ENCODE measurements at places on chromosomes 11 and 22.

DNA sequence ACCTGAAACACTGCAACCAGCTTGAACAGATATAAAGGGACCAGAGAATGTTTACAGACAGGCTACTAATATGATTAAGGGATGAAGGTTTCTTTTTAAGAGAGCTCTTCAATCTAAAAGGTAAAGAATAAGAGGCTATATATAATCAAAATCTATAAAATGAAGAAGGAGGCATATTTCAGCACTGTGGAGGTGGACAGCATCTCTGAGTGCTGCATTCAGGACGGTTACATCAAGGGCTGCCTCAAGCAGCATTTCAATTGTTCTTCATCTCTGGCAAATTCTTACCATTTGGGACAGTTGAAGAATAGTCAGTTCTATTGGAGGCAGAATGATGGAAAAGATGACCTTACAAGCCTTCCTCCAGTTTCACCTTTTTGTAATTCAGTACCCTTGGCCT, 139.6 kb upstream of the LMO1 start:
- DNase-seq = no peak

- DNase-seq = no peak
These were observed 77.9 kb downstream of the XRRA1 start for GRCh38 chr11:74871037-74871436.

- DNase-seq = no peak
These were observed 7.7 kb downstream of the CARD10 start for GRCh38 chr22:37511395-37512104.

GRCh38 chr11:28770806-28771205, 662.6 kb downstream of the METTL15 start:
- DNase-seq = no peak

GRCh38 chr22:50502096-50502495, 5.4 kb downstream of the LMF2 start:
- no peak for DNase-seq

GRCh38 chr11:23471878-23472277, 611.6 kb upstream of the CCDC179 start:
- DNase-seq = no peak

DNA sequence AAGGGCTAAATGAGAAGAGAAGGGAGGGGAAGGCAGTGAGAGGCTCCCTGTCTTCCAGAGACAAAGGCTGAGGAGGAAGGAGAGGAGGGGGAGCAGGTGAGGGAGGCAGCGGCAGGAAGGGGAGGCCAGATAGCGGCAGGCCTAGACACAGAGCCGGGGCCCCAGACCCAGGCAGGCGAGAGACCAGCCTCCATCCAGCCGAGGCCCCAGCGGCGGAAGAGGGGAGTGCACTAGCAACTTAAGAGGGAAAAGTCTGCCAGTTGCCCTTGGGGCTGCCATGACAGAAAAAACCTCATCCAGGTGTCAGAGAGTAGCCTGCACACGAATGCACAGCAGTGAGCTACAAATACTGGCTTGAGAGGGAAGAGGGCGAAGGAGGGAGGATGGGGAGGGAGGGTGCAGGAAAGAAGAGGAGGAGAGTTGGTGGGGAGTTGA, 46.7 kb downstream of the IGLL1 start:
- DNase-seq = no peak

DNA sequence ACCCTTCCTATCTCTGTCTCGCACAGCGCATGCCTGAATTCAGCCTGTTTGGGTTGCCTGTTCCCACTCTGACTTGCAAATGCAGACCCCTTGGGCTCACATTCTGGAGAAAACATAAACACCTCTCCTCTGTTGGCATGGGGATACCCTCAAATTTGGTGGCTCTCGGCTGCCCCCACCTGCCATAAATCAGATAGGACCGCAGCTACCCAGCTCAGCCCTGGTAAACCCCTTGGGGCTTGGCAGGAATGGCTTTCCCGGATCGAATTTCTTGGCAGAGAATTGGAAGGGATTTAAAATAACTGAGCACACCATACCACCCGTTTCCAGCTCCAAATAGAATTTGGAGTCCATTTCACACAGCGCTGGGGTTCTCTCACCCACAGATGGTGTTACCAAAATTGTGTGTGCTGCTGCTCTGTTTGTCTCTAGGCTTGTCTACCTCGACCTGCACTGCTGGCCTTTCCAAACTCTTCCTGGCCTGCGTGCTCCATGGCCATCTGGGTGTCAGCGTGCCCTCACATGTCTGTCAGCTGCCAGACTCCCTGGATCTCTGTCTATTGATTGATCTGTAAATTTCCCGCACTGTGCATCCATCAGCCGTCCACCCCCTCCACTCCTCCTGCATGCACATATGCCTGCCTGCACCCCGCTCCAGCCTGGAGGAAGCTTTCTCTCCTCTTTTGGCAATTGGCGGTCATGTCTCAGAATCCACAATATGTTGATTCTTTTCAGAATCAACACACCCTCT, 134.0 kb downstream of the NTM start:
- no peak for DNase-seq

GRCh38 chr22:32607086-32607485, 132.5 kb downstream of the FBXO7 start:
- DNase-seq = no peak

GRCh38 chr11:78798663-78799062, 224.0 kb upstream of the NARS2 start:
- peak; percentile 57 for DNase-seq

- no peak for DNase-seq
These were observed 1.0 kb downstream of the VSIG10L2 start for GRCh38 chr11:125946712-125947418.

GRCh38 chr22:50702821-50703725, 30.4 kb downstream of the SHANK3 start:
- DNase-seq = no peak

GRCh38 chr22:39488563-39489083, 13.5 kb upstream of the MIEF1 start:
- DNase-seq = no peak

DNA sequence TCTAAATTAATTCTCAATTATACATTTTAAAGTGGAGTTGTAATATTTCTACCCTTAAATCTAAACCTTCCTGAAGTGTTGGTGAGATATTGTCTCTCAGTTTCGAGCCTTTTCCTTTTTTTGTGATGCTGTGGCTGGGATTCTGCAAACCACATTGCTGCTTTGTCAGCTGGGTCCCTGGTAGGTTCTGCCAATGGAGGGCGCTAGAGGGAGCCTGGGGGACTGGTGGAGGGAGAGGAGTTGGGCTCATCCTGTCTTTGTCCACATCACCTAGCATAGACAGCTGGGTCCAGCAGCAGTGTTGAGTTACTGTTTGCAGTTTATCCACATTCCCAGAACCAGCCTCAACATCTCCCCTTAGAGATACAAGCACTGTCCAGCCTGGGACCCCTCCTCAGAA, 41.0 kb downstream of the TRAF6 start:
- no peak for DNase-seq

- no peak for DNase-seq
These were observed 234.7 kb downstream of the INSC start for GRCh38 chr11:15349413-15349812.

DNA sequence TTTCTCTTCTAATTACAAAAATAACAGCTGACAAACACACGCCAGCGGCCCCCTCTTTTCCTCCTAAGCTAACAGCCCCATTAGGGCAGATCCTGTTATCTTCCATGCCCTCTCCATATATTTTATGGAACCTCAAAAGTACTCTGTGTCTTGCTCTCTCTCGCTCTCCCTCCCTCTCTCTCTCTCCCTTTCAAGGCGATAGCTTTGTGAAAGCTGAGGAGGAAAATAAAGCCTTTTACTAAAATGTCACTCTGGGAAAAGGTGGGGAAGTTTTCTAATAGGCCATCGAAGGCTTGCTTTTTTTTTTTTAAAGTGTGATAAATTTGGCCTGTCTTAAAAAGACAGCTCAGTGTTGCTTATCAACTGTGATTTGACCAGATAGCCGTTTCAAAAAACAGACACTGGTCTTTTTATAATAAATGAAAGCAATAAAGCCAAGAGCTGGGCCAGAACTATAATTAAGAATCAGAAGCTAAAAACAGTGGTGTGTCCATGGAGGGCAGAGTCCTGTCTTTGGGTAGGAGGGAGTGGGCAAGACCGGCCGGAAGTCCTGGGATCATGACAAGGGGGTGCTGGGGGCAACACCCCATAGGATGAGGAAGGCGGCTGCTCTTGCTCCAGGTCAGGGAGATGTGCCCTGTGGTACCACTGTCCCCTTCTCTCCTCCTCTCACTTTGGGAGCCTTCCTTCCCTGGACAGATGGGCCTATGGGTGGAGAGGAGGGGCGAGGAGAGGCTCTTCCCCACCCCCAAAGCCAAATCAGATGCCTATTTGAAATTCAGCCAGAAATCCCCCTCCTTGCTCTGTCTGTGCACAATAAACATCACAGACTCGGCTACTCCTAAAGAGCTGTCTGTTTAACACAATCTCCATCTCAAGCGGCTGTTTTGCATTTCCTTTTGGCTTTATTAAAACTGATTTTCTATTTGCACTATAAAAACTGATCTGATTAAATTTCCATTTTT, 267.2 kb downstream of the BUD13 start:
- DNase-seq = no peak

GRCh38 chr11:117857734-117858414, 18.6 kb downstream of the FXYD6 start:
- DNase-seq = no peak

GRCh38 chr11:101867951-101868350, 46.9 kb upstream of the CEP126 start:
- no peak for DNase-seq

DNA sequence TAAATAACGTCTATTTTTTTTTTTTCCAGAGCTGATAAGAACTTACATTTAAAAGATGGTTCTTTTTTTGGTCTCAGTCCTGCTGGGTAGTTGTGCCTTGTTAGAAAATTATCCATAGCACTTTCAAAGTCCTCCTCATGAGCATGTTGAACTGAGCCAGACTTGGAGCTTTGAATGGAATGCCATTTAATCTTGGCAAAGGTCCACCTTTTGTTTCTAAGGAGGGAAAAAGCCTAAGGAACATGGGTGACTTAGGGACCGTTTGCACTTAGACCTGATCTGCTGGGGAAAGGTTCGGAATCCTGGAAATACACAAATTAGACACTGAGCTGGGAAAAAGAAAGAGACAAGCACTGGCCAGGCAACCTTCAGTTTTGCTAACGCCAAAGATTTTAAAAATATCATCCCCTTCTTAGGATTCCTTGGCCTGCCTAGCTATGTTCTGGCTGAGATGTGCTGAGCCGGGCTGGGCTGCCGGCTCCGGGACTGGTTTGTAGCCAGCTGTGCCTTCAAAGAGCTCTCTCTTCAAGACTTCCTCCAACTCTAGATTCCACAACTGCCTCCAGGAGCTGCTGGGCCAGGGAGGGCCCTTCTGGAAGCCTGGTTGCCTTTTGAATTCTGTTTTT, 67.4 kb downstream of the ENDOD1 start:
- DNase-seq = no peak

DNA sequence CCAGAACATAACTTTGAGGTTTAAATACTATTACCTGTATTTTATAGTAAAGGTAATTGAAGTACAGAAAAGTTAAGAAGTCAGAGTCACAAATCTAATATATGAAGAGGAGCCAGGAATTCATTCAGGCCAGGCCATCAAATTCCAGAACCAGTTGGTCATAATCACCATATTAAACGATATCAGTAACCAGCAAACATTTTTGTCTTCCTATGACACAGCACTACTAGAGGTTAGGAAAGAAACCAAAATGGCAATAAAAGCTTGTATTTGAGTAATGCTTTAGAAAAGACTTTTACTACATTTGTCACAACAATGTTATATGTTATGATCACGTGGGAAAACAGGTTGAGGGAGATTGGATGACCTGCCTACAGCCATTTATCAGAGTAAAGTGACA, 62.2 kb downstream of the DKK3 start:
- no peak for DNase-seq

- no peak for DNase-seq
These were observed 226.8 kb downstream of the AASDHPPT start for GRCh38 chr11:106304274-106304673.

DNA sequence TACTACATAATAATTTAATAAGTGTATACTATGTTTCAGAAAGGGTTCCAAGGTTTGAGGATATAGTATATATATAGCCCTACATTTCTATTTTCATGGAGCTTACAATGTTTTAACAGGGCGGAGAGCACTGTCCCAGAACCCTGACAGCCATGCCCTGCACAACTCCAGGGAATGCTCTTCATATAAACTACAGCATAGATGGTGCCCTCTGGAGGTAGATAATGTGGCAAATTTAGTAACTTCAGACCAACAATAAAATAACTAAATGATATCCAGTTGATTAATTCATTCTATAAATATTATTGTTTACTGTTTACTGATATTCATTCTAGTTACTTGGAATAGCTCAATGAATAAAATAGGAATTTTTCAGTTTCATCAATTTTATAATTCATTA, 693.7 kb upstream of the CCDC179 start:
- DNase-seq = no peak

- DNase-seq = no peak
These were observed 1.4 kb downstream of the GAL3ST1 start for GRCh38 chr22:30572840-30573593.

GRCh38 chr11:7115780-7116179, 27.0 kb downstream of the RBMXL2 start:
- DNase-seq = no peak

- DNase-seq = no peak
These were observed 797 bp downstream of the THY1 start for GRCh38 chr11:119421941-119422808.

DNA sequence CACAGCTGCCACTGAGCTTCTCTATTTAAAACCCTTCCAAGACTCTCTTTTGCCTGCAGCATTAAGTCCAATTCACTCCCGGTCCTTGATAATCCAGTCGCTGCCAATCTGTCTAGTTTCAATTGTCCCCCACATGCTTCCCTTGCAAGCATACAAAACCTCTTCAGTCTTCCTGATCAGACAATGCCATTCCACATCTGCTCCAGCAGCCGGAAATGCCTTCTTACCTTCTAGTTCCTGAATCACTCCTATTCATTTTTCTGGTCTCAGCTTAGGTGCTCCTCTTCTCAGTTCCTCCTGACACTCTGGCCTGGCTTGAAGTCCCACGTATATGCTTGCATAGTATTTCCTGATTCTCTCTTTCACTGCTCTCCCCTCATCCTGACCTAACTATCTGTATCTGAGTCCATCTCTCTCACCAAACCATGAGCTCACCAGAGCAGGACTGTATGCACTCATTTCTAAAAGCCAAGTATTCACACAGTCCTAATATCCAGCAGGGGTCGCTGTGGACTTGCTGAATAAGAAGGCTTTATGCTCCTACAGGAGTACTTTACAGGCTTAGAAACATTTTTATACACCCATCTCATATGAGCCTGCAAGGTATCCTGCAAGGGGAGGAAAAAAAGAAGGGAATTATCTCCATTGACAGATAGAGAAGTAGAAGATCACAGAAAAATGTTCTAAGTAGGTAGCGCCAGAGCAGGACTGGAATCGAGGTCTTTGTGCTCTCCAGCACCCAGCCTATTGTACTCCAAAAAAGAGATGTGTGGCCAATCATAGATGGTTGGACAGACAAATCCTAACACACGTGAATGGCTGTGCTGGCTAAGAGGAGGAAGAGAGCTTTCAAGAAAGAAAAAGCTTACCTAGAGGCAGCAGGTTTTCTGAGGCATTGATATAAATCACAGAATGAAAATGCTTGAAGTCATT, 19.2 kb downstream of the XRRA1 start:
- peak; percentile 66 for DNase-seq

GRCh38 chr11:46537121-46537520, 56.7 kb downstream of the AMBRA1 start:
- no peak for DNase-seq

Measured in AML-193 (cell line).